ENCODE measurements at places on chromosomes 16 and 17.

DNA sequence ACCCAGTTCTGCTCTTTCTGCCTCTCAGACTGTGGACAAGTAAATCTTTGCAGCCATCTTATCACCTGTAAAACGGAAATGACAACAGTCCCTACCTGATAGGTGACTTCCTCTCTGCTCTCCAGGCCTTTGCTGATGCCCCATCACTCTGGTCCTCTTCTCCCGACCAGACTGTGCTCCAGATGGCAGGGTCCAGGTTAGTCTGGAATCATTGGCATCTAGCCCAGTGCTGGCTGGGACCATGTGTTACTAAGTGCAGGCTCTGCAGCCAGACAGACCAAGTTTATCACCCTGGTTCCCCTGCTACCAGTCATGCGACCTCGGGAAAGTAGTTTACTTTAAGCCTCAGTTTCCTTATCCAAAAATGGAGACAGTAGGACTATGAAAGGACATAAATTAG is 1.8 kb upstream of the NUBP1 start:
- no peak for DNase-seq

GRCh38 chr17:75906143-75906884 is 1.6 kb upstream of the MRPL38 start:
- DNase-seq = no peak

GRCh38 chr17:39926588-39927100 is 757 bp downstream of the ORMDL3 start:
- peak; percentile 58 for DNase-seq

GRCh38 chr16:85222155-85222863 is 110.0 kb upstream of the CIBAR2 start:
- DNase-seq = no peak

- no peak for DNase-seq
These were observed 2.9 kb downstream of the SLC47A2 start for GRCh38 chr17:19713462-19713861.

DNA sequence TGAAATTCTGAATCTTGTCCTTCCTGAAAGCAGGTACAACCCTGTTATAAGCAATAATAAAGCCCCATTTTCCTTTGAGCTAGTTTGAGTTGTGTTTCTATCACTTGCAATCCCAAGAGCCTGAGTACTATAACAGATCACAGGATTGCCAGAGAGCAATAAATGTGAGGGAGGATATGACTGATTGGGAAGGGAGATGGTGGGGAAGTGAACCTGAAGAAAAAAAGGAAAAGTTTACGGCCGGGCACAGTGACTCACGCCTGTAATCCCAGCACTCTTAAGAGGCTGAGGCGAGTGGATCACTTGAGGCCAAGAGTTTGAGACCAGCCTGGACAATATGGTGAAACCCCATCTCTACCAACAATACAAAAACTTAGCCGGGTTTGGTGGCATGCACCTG is 80.4 kb downstream of the COX10 start:
- DNase-seq = no peak

GRCh38 chr17:42508426-42509165 is 27.4 kb upstream of the NAGLU start:
- no peak for DNase-seq

DNA sequence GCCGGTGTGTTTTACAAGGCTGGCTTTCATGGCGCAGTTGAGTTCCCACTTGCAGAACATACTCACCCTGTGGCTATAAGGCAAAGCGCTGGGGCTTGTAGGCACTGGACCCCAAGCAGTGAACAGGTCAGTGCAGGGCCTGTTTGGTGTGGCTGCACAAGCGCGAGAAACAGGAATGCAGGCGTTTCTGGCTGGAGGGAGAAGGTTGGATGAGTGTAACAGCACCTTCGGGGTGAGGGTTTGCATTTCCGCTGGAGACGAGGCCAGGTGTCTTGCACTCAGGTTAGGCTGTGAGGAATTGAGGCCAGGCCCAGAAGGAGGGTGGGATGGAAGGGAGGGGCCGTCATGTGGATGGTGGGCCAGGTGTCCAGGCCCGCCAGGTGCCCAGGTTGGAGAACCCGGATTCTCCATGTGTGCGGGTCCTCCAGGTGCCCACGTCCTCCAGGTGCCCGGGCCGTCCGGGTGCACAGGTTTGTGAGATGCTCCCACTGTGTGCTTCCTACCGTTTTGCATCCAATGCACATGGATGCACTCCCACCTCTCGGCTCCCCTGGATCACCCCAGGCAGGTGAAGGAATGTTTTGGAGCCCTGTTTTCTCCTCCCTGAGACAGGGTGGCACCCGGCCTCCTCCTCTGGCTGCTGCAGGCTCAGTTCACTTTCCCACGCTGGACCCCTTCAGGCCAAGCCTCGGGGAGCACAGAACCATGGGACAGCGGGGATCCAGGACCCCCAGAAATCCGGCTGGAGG is 46.0 kb downstream of the SLC7A5 start:
- no peak for DNase-seq

- no peak for DNase-seq
These were observed at the start of gene TAT for GRCh38 chr16:71576971-71577370. TAT (minus strand) TSS chr16:71577092; CDS start chr16:71576415, 677 bp downstream.

DNA sequence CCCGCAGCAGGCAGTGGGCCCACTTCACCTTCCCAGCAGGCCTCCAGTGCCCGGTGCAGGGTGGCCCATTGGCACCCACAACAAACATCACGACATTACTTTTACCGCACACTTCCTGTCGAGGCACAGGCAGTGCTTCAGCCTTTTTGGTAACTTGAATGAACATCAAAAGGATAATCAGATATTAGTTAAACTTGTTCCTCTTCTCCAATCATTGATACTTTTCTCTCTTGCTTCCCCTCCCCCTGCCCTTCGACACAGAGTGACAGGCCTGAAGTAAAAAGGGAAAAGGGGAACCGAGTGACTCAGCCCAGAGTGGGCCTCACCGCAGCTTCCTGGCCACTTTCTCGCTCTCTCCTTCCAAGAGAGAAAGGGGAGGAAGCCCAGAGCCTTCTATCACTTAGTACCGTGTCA is 507.0 kb downstream of the MAF start:
- DNase-seq = no peak

GRCh38 chr17:27349540-27350021 is 55.7 kb downstream of the WSB1 start:
- no peak for DNase-seq

- DNase-seq = peak; percentile 25
These were observed 65.7 kb downstream of the CENPV start for GRCh38 chr17:16287563-16288027.

GRCh38 chr17:28047806-28048205 is 5.3 kb downstream of the NLK start:
- DNase-seq = no peak

GRCh38 chr17:19703106-19703827 is 13.1 kb downstream of the SLC47A2 start:
- no peak for DNase-seq

- DNase-seq = no peak
These were observed 62.9 kb downstream of the SMPD3 start for GRCh38 chr16:68385371-68385770.

- no peak for DNase-seq
These were observed 1.9 kb downstream of the NDUFAB1 start for GRCh38 chr16:23594186-23594585.

GRCh38 chr17:74527081-74527480 is 4.2 kb downstream of the CD300LB start:
- no peak for DNase-seq

- DNase-seq = no peak
These were observed 1.1 kb upstream of the PKMYT1 start for GRCh38 chr16:2981177-2981898.

DNA sequence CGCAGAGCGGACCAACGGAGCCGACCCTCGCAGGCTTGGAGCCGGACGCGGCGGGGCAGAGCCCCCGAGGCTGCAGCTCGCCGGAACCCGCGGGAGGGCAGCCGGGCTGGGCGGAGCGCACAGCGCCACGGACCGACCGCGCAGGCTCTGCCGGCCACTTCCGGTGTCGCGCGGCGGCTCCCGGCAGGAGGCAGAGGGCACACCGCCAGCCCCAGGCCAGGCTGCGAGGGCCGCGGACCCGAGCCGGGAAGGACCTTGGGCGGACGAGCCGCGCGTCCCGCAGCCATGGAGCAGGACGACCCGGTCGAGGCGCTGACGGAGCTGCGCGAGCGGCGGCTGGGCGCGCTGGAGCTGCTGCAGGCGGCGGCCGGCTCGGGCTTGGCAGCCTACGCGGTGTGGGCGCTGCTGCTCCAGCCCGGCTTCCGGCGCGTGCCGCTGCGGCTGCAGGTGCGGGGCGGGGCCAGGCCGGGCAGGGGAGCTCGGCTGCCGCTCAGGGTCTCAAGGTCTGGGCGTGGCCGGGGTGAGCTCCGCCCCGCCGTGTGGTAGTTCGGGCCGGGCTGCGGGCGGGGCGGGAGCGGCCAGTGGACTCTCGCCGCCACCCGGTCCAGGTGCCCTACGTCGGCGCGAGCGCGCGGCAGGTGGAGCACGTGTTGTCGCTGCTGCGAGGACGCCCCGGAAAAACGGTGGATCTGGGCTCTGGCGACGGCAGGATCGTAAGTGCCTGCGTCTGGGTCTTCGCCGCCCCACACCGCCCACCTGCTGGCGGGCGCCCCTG is at the start of gene ANTKMT:
TSS of gene ANTKMT (plus strand) at position 157 of the 775 bp plus-strand sequence. CDS start at position 286, 129 bp downstream.
- DNase-seq = peak; percentile 53

DNA sequence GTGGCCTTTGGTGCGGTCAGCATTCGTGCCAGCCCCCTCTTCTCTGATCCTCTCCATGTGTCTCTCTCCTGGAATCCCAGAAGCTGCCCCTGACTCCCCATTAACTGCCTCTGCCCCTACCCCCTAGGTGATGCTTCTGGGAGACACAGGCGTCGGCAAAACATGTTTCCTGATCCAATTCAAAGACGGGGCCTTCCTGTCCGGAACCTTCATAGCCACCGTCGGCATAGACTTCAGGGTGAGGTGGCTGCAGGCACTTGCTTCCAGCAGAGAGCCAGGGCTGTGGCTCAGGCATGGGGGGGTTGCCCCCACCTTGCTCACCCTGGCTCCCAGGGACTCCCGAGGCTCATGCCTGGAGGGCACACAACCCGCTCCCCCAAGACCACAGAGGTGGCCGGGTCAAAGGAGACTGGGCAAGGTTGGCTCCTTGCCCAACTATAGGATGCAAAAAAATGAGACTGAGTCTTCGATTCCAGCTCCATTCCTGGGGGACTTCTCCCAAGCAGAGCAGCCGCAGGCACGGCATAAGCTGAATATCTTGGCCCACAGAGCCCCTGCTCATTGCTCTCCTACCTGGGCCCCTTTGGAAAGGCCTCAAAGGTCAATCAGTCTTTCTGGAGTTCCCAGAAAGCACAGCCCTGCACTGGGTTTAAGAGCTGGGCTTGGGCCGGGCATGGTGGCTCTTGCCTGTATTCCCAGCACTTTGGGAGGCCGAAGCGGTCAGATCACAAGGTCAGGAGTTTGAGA is 3.8 kb downstream of the RAB37 start:
- no peak for DNase-seq

DNA sequence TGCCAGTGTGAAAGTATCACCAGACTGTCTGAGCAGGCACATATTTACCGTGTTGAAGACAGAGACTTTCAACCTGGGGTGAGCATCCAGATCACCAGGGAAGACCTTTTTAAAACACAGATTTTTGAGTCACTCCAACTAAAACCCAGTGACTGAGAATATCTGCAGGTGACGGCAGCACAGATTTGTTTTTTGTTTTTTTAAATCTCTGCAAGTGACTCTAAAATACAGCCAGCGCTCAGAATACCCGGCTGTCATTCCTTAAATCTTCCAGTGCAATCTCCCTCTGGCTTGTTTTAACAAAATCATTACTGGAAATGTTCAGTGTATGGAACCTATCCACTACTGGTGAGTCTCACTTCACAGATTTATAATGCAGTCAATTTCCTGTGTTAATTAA is 19.3 kb upstream of the INPP5K start:
- DNase-seq = no peak

DNA sequence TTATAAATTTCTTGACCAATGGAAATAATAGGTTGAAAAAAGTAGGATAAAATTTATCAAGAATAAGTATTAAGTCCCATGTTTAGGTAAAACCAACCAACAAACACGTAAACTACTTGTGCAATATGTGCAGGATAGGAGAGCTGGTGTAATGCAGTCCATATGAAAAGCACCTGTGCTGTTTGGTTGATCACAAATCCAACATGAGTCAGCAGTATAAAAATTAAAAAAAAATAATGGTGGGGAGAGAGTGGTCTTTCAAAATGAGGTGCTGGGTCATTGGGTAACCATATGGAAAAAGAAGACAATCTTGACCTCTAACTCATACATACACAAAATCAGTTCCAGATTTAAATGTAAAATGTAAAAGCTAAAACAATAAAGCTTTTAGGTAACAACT is 181.8 kb downstream of the HS3ST3B1 start:
- DNase-seq = no peak

DNA sequence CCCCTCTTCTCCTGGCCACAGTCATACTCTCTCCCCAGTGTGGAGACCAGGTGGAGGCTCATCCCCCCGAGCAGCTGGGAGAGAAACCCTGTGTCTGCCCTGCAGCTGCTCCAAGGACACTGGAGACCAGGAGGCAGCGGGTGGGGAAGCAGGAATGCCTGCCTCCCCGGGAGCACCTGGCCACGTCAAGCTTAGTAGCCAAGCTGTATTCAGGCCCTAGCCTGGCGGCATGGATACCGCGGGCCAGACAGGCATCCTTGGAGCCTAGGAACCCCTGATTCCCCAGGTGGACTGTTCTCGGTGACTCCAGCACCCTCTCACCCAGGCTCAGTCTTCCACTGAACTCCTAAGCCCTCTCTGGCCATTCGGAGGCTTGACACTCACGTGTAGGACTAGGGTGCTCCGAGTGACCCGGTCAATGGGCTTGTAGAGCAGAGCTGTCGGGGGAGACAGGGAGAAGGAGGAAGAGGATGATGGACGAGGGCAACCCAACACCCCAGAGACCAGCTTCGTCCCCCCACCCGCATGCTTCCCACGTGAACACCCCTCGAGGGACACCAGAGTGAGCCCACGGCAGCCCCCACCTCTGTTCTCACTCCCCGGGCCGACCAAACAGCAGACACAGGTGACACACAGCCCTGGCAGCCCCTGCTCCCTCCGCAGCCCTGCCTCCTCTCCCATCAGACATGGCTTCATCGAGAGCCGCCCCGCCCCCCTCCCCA is 76.5 kb downstream of the TIMM22 start:
- no peak for DNase-seq

GRCh38 chr16:66682271-66682670 is 14.3 kb downstream of the CMTM4 start:
- no peak for DNase-seq

GRCh38 chr16:5060073-5060641 is 5.6 kb downstream of the C16orf89 start:
- DNase-seq = no peak

DNA sequence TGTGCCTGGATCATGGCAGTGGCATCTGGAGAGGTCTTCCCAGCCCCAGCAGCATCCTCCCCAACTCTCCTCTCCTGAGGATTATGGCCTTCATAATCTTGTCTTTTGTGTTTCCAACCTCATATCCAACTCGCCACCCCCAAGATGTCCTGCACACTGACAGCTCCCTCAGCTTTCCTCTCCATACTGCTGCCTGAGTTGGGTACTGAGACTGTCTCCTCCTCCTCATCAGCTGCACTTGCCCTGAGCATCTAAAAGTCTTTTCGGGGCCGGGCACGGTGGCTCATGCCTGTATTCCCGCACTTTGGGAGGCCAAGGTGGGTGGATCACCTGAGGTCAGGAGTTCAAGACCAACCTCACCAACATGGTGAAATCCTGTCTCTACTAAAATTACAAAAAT is 2.0 kb downstream of the CD300LB start:
- DNase-seq = no peak

- DNase-seq = no peak
These were observed 18.9 kb upstream of the ABCC3 start for GRCh38 chr17:50615828-50616227.

- DNase-seq = no peak
These were observed 45.9 kb downstream of the RAI1 start for GRCh38 chr17:17727111-17727659.
